ENCODE measurements at places on chromosomes 11 and 22. TPM values are rescaled to one million over a fixed set of nuclear protein-coding genes. Genes with fewer than 3 reads are reported as not detected.

OR52E2 gene
- total RNA-seq: not detected

WNT7B gene
- total RNA-seq: 9.1 TPM

FAT3 gene
- total RNA-seq: 291 TPM

PLEKHB1 gene
- 5.9 TPM for total RNA-seq

THAP12 gene
- 68.2 TPM for total RNA-seq

MYEOV gene
- not detected for total RNA-seq

OLFML1 gene
- total RNA-seq: 0.94 TPM

SLC22A6 gene
- total RNA-seq: 1.3 TPM

TTC12 gene
- 3.8 TPM for total RNA-seq

P2RX6 gene
- total RNA-seq: 0.31 TPM

PANX2 gene
- total RNA-seq: 4.7 TPM

PTGDR2 gene
- total RNA-seq: 1.3 TPM

SCGB2A2 gene
- not detected for total RNA-seq

ANO5 gene
- total RNA-seq: 19.7 TPM

KRTAP5-8 gene
- total RNA-seq: not detected

OR10D3 gene
- not detected for total RNA-seq

CUL5 gene
- 77.0 TPM for total RNA-seq

OR6T1 gene
- total RNA-seq: not detected

FBXO7 gene
- 71.1 TPM for total RNA-seq

CSNK2A3 gene
- 5.6 TPM for total RNA-seq

OR51B2 gene
- 2.2 TPM for total RNA-seq

ACTN3 gene
- total RNA-seq: not detected

RASSF10 gene
- 3.1 TPM for total RNA-seq

SLCO2B1 gene
- 16.9 TPM for total RNA-seq

PHOX2A gene
- total RNA-seq: not detected

ESAM gene
- total RNA-seq: 4.4 TPM

KCNJ5 gene
- total RNA-seq: 0.63 TPM

GGT1 gene
- total RNA-seq: 5.6 TPM

QSER1 gene
- 100 TPM for total RNA-seq

CD3E gene
- not detected for total RNA-seq

SYVN1 gene
- 22.2 TPM for total RNA-seq
